H9 (cell line): ENCODE measurements at places on chromosomes 11 and 22. TPM values are rescaled to one million over a fixed set of nuclear protein-coding genes. Genes with fewer than 3 reads are reported as not detected.
A peak's percentile ranks its signal among the peaks of the same experiment; 100 is the strongest.

Gene PGAP2
- total RNA-seq: 36.1 and 37.4 TPM in 2 replicates

DNA sequence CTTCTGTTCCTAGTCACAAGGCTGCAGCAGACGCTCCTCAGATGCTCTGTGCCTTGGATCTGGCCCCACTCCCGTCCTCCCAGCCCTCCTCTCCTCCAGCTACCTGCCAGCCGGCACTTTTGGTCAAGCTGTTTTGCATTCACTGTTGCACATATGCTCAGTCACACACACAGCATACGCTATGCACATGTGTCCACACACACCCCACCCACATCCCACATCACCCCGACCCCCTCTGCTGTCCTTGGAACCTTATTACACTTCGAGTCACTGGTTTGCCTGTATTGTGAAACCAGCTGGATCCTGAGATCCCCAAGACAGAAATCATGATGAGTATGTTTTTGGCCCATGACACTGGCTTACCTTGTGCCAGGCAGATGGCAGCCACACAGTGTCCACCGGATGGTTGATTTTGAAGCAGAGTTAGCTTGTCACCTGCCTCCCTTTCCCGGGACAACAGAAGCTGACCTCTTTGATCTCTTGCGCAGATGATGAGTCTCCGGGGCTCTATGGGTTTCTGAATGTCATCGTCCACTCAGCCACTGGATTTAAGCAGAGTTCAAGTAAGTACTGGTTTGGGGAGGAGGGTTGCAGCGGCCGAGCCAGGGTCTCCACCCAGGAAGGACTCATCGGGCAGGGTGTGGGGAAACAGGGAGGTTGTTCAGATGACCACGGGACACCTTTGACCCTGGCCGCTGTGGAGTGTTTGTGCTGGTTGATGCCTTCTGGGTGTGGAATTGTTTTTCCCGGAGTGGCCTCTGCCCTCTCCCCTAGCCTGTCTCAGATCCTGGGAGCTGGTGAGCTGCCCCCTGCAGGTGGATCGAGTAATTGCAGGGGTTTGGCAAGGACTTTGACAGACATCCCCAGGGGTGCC is 109.8 kb downstream of the BCR start:
- peak; percentile 75 for DNase-seq

Gene CD3G
- not detected in 2 replicates for total RNA-seq

DNA sequence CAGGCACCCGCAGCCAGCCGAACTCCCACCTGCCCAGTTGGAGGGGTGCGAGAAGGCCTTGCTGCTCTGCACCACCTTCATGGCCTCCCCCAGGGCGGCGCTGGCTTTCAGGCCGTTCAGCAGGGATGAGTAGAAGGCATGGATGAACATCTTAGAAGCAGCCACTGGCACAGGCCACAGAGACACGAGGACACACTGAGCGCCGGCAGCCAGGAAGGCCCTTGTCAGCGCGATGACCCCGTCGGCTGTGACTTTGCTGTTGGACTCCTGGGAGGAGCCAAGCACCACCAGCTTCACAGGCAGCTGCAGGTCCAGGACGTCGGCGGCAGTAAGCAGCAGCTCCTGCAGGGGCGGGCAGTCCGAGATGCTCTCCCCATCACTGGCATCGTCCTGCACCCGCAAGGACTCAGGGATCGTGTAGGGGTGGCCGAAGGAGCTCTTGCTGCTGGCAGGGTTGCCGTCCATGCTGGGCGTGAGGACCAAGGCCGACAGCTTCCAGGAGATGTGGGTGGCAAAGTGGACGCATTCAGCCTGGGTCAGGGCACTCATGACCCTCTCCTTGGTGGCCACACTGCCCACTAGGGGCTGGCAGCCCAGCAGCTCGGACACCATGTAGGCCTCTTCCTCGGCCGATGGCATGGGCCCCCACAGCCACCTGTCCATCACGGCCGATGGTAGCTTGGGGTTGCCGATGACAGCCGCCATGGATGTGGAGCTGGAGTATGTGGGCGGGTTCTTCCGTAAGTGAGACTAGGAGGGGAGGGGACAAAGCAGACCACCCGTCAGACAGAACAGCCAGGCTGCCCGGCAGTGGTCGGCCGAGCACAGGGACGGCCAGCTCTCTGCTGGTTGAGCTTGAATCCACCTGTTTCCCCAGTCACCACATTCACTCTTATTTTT is 79.7 kb upstream of the PITPNB start:
- no peak for DNase-seq

GRCh38 chr11:16786131-16786530 is 47.7 kb downstream of the C11orf58 start:
- DNase-seq: no peak

DNA sequence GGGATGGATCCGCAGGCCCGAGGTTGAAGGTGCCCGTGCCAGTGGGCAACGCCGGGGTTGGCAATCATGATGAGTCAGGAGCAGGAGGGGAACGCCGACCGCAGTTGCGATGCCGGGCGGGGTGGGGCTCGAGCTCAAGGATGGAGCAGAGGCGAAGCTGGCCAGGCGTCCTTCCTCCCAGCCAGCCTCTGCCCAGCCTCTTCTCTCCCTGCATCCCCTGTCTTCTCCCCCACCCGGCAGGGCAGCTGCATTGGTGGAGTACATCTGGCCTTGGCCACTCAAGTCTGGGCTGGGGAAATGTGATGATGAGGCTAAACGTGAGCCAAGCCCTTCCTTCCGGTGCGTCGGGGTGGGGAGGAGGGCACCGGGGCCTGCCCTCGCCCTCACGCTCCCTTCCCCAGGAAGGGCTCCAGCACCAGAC is 3.9 kb downstream of the IFITM10 start:
- DNase-seq: no peak

Gene CPSF7
- 133 and 145 TPM in 2 replicates for total RNA-seq

DNA sequence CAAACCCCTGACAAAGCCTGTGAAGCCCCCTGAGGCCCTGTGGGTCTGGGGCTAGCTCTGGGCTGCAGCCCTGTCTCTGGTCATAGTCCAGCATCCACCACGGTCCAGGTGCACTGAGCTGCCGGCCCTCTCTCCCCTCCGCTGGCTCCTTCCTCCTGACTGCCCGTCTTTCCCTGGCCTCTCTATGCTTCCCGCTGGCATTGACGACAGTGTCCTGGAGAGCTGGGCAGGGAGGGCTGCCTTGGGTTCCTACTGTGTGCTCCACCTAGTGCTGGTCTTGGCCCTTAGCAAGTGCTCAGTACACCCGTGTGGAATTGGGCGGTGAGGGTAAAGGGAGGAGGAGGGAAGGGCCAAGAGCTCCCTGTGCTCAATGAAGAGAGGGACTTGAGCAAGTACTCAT is 868 bp upstream of the MYEOV start:
- DNase-seq: peak; percentile 70

Gene MYEOV
- total RNA-seq: 0.15 and 0.22 TPM in 2 replicates

DNA sequence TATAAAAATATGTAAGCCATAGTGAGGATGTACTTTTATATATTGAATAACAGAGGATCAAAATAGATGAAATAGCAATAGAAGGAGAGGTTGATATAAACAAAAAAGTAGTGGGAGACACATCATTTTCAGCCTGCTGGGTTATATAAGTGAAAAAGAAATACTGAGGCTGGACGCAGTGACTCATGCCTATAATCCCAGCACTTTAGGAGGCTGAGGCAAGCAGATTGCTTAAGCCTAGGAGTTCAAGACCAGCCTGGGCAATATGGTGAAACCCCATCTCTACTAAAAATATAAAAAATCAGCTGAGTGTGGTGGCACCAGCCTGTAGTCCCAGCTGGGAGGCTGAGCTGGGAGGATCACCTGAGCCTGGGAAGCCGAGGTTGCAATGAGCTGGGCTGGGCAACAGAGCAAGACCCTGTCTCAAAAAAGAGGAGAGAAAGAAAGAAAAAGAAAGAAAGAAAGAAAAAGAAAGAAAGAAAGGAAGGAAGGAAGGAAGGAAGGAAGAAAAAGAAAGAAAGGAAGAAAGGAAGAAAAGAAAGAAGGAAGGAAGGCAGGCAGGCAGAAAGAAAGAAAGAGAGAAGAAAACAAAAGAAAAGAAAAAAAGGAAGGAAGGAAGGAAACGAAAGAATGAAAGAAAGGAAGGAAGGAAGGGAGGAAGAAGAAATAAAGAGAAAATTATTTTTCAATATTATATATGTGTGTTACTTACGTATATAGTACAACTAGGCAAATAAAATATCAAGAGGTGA is 7.0 kb upstream of the P2RY2 start:
- DNase-seq: no peak

- no peak for DNase-seq
Observed at GRCh38 chr11:75930534-75930933, 115.5 kb downstream of the UVRAG start.

DNA sequence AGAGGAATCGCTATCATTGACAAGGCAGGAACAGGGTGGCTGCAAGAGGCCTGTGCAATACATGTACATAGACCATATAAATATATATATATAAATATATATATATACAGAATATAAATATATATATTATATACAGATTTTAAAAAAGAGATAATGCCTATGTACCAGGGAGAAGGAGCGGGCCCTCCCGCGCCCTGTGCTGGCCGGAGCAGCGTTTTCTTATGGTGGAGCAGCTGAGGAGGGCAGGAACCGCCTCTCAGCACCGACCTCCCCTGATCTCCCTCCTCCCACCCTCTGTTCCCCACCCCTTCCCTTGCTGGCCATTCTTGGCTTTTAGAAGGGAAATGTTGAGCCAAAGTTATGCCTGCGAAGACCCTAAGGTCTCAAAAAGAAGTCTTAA is 31.8 kb downstream of the SCN3B start:
- DNase-seq: no peak

DNA sequence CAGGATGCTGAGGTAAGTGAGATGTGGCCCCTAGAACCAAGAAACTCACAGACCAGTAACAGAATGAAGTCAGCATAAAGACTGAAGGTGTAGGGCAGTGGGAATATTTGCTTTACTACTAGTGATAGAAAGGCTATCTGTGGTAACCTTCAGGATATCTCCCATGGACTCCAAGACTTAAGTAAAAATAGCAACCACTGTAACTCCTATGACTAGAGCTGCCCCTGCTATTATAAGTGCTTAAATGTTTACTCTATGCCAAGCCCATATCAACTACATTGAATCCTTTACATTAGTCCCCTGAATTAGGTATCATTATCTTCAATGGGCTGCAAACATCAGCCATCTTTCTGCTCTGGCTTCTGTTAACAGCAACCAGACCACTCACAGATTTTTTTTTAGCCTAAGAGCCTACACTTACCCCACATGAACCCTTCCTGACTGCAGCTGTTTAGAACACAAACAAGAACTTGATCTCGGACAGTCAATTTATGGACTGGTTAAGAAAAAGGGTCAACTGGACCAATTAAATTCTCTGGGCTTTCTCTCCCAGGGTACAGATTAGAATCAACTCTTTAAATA is 335.1 kb upstream of the API5 start:
- DNase-seq: no peak

Gene DCDC1
- 0.09 and 0.22 TPM in 2 replicates for total RNA-seq

Gene MPZL3
- 2.1 and 2.6 TPM in 2 replicates for total RNA-seq

DNA sequence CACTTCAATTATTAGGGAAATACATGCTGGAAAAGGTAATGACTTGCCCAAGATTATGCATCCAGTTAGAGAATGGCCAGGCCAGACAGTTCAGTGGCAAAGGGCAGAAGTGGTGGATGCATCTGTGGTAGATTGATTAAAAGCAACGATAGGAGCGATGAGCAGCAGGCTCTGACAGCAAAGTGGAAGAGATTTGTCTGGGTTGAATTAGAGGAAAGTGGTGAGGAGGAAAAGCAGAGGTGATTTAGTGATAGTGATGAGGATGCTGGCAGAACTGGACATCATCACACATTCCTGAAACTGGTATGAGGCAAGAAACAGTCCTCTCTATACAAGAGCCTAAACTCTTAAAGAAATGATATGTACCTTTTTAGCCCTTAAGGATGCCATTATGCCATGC is 12.5 kb downstream of the HSD17B12 start:
- DNase-seq: no peak

GRCh38 chr11:28793282-28793738 is 685.1 kb downstream of the METTL15 start:
- peak; percentile 81 for DNase-seq

DNA sequence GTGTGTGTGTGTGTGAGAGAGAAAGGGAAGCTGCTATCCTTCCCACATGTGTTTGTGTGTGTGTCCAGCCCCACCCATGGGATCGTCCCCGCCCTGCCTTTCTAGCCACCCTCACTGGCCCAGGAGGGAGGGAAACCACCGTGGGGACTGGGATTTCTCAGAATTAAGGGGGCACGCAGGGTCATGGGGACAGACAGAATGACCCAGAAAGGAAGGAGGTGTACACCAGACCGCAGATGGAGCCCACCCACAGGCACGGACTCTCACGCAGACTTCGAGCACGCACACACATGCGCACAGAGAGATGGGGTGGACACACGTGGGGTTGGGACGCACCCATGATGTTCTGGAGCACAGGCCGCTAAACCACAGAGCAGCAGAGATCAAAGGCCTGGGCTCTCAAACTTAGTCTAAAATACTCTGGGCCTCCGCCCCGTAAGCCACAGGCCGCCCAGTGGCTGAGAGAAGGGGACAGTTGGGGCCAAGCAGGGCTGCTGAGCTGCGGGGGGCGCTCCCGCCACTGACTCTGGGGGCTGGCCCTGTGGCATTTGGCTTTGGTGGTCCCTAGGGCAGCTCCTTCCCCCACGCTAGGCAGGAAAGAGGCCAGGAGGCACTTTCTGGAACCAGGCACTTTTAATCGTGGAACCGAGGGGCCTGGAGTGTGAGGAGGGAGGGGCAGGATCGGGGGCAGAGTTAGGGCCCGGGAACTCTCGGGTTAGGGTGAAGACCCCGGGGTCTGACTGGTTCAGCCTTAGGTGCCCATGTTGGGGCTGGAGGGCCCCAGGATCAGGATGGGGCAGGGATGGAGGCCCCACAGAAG is 1.5 kb downstream of the IFITM5 start:
- DNase-seq: no peak

- peak; percentile 23 for DNase-seq
Observed at GRCh38 chr11:8019314-8020243, 32.4 kb downstream of the EIF3F start.

GRCh38 chr11:118366287-118366686 is 6.9 kb downstream of the UBE4A start:
- DNase-seq: no peak

DNA sequence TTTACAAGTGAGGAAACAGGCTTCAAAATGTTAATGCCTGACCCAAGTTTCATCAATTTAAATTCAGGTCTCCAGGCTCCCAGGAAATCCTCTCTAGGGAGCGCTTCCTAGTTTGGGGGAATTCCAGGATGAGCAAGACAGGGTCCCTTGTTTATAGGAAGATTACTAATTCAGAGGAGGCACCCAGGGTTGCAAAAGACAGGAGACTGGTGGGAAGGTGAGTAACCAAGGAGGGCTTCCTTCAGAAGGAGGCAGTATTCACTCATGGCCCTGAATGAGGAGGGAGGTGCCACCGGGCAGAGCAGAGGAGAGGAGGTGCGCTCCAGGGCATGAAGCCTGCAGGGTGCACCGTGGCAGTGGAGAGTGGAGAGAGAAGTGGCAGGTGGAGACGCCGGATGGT is 1.6 kb downstream of the TMEM132A start:
- DNase-seq: no peak

GRCh38 chr22:34623580-34623979 is 442.4 kb upstream of the ISX start:
- DNase-seq: no peak

GRCh38 chr22:50320671-50321325 is 6.0 kb downstream of the DENND6B start:
- no peak for DNase-seq

DNA sequence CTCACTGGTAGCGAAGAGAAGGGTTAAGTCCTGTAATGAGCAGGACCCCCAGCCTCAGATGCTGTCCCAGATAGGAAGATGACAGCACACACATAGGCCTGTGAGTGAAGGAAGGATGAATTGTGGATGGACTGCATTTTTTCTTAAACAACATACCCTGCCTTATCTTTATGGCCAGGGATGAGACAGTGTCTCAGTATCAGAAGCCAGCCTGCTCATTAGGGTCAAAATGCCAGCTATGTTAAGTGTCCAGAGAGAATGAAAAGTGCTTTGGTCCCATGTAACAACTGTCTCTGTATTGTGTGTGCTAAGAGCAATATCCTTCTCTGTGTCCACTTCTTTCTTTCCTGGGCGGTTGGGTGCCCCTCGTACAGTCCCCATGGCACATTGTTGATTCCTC is 30.2 kb downstream of the PPFIBP2 start:
- DNase-seq: no peak
